Foreskin keratinocyte (primary cell): ENCODE measurements at places on chromosomes 16 and 17. TPM values are rescaled to one million over a fixed set of nuclear protein-coding genes. Genes with fewer than 3 reads are reported as not detected.

Gene SDK2
- 3.0 and 3.4 TPM in 2 replicates for total RNA-seq

Gene TBC1D3
- total RNA-seq: 1.8 TPM in 1 of 2 replicates, not detected in the other

- DNase-seq: no peak
Observed at GRCh38 chr17:66966298-66966697, 1.8 kb downstream of the CACNG4 start.

DNA sequence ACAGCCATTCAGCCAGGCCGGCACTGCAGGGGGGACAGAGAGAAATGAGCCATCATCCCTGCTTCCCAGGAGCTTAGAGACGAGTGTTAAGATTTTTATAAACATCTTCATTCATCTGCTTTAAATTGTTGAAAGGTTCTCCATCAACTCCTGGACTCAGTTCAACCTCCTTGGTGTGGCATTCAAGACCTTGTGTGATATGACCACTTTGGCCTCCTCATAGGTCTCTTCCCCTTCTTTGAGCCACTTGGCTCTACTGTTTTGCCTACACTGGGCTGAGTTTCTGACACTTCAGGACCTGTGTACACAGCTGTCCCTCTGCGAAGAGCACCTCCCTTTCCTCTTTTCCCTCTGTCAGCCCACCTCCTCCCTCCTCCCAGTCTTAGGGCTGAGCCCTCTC, 4.3 kb downstream of the DOC2B start:
- no peak for DNase-seq

DNA sequence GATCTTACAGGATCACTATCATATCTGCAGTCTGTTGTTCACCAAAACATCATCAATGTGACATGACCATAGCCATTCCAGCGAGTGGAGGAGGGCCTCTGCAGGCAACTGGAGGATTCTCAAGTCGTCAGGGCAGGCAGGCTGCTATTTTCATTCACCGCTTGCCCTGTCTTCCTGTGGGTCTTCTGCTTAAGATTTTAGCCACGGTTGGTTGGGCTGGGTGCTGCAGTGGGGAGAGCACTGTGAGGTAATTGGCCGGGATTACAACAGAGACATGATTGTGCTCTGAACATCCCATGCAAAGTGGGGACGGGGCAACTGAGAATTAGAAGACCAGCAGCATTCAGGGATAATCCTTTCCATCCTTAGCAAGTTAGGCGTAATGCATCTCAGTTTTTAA, 245.9 kb downstream of the CPPED1 start:
- DNase-seq: no peak

GRCh38 chr17:58507123-58507634, 7.3 kb downstream of the MTMR4 start:
- DNase-seq: no peak

DNA sequence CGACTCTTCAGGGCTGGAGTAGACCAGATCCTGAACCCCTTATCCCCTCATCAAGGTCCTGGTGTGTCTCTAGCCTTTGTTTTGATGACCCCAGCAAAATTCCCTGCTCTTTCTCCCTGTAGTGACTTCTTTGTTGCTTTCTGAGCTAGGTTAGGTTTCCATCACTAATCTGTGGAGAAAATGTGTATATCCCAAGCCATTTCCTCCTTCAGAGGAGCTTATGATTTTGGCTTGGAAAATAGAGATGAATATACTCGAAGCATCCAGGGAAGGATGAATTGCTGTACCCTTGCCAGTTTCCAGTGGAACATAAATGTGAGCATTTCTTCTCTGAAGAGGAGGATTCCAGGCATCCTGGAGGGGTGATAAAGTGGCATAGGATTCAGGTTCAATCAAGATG, 55.8 kb downstream of the KSR1 start:
- DNase-seq: no peak

- no peak for DNase-seq
Observed at GRCh38 chr16:60463986-60464385, 1572.3 kb downstream of the CDH8 start.

GRCh38 chr16:83215406-83216001, 588.7 kb downstream of the CDH13 start:
- peak; percentile 3 for DNase-seq

DNA sequence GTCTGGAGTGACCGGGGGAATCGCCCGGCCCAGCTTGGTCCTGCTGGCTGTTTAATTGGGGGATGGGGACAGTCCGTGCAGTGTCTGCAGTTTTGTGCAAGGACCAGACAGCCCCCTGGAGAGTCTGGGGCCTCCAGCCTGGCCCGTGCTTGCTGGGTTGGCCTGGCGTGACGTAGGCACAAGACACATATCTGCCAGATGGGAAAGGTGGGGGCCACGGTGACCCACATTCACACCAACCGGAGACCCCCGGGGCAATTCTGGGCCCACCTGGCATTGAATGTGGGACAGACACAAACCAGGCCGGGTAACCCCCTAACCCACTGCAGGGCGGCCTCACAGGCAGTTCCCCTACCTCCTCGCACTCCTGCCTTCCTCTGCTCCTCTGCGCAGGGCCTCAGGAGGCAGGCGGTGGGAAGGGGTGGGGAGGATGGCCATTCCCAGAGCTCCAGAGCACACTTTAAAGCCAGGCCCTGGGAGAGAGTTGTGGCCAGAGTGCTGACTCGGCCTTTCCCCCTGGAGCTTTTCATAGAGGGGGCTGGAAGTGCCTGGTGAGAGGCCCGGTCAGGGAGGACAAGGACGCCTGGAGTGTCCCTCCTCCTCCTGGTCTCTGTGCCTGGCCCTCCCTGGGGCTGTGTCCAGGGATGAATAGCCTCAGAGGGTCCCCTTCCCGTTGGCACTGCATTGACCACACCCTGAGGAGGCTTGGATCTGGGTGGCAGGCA, 1.5 kb downstream of the MRC2 start:
- DNase-seq: no peak
